ENCODE measurements at places on chromosomes 3 and 15.

DNA sequence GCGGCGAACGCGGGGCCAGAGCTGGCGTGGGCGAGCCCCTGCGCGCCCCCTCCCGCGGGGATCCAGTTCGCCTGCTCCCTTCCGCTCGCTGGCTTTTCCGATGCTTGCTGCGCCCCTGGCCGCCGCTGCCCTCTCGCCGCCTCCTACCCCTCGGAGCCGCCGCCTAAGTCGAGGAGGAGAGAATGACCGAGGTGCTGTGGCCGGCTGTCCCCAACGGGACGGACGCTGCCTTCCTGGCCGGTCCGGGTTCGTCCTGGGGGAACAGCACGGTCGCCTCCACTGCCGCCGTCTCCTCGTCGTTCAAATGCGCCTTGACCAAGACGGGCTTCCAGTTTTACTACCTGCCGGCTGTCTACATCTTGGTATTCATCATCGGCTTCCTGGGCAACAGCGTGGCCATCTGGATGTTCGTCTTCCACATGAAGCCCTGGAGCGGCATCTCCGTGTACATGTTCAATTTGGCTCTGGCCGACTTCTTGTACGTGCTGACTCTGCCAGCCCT, 721 bp downstream of the P2RY1 start:
- DNase-seq, result no peak

GRCh38 chr15:76972389-76973361, 22.3 kb upstream of the PSTPIP1 start:
- DNase-seq, result no peak

GRCh38 chr3:82581350-82581749, 819.9 kb upstream of the GBE1 start:
- DNase-seq, result no peak

DNA sequence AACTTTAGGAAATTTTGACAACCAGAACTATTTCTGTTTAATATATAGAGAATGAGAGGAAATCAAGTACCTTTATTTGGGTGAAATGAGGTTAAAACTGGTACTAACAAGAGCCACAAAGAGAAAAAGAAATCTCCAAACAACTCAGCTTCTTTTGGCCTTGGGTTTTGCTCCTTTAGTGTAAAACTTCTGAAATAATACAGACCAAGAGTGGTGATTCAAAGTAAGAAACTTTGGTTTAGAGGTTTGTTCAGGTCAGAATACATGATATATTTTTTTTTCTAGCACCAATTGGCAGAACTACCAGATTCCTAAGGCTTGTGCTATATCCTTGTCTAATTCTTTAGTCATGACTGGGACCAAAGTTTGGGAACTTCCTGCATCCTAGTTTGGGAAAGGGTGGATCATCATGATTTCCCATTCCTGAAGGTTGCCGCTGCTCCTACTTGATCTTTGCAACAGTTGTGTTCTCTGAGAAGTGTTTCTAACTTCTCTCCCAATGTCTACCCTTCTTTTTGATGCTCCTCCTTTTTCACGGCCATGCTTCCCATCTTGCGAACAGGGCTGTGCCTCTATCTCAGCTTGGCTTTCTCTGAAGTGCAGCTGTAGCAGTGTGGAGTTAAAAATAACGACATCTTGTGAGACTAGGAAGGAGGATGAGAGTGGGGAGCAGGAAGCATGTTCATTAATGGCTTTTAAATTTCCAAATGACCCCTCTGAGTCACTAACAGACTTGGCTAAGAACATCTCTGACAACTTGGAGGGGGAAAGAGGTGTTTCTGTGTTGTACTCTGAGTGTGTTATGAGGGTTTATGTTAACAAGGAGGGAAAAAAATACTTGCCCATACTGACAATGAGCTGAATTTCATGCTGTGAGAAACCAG, 87.7 kb downstream of the KCNAB1 start:
- no peak for DNase-seq

DNA sequence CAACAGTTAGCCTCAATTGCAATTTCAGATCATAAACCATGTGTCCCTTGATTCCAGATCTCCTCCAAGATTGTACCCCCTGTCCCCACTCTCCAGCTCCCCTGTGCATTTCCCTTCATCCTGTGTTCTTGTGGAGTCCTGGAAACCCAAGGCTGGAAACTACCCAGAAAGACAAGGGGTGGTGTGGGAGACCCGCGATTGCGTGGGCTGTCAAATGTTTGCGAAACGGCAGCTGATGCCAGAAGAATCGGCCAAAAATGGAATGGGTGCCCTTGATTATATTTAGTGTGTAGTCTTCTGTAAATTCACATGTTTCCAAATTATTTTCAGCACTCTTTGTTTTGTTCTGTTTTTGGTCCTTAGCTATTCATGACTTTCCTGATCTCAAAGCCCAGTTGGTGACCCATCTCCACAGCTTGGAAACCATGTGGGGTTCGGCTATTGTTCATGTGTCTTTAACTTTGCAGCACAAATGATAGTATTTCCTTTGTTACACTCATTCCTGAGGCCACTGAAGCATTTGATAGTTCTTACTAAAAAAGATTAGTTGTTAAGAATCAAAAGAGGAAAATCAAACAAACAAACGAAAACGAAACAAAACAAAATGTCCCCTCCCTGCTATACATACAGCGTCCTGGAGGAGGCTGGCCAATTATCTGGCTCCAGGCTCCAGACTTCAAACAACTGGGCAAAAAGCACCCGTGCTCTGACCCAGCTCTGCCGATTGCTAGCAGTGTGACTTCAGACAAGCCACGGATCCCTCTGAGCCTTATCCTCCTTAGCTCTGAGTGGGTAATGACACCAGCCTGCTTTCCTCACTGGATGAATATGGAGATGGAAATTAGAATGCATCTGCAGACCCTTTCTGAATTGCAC, 120.9 kb downstream of the CACNA2D3 start:
- DNase-seq, result no peak

DNA sequence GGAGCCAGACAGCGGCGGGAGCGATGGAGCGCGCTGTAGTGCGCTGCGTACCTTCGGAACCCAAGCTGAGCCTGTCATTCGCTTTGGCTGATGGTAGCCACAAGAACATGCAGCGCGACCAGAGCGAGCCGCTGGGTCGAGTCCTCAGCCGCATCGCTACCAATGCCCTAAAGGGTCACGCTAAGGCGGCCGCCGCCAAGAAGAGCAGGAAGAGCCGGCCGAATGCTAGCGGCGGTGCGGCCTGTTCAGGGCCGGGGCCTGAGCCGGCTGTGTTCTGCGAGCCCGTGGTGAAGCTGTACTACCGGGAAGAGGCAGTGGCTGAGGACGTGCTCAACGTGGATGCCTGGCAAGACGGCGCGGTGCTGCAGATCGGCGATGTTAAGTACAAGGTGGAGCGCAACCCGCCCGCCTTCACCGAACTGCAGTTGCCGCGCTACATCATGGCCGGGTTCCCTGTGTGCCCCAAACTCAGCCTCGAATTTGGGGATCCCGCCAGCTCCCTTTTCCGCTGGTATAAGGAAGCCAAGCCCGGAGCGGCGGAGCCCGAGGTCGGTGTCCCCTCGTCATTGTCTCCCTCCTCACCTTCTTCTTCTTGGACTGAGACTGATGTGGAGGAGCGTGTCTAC, 498 bp downstream of the PDE12 start:
- DNase-seq, result no peak

DNA sequence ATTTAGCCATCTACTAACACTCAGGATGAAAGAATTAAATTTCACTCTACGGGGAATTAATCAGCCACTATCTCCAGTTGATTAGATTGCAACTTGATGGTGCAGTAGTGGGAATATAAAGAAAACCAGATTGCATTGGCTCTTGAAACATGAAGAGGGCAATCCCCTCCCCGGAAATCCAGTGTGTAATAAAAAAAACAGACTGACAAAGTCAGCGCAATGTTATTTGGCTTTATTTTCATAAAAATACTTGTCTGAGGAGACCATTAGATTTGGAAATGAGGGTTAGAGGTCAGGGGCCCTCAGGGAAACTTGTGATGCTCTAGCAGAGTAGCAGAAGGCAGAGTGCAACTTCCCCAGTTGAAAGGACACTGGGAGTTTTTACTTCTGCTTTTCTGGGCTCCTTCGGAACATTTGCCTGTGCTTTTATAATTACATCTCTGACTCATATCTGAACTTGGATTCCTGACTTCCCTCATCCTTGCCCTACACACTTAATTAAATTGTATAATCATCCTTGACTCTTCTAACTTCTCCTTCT, 326.8 kb downstream of the TUSC7 start:
- no peak for DNase-seq

GRCh38 chr15:74519311-74519710, 21.7 kb upstream of the ARID3B start:
- no peak for DNase-seq

GRCh38 chr15:75112278-75112847, 89.0 kb downstream of the PPCDC start:
- no peak for DNase-seq

GRCh38 chr3:66303491-66303901, 82.7 kb downstream of the SLC25A26 start:
- no peak for DNase-seq

GRCh38 chr15:90044916-90045371, 43.8 kb downstream of the ZNF710 start:
- DNase-seq, result no peak

- DNase-seq, result no peak
Observed at GRCh38 chr3:8529181-8529637, 27.6 kb downstream of the LMCD1 start.

GRCh38 chr3:196650740-196651311, 11.3 kb downstream of the NRROS start:
- DNase-seq, result peak; percentile 79
